ENCODE measurements at places on chromosomes 5 and 9.

- no peak for DNase-seq
- no peaks in the 10 kb centered on the region for H3K27me3 ChIP-seq
- no peaks in the 10 kb centered on the region for H3K36me3 ChIP-seq
- H3K4me1 ChIP-seq: no peaks in the 10 kb centered on the region
- no peak overlapping the region for H3K27ac ChIP-seq
- H3K4me3 ChIP-seq: no peak overlapping the region
Observed at GRCh38 chr5:359301-359897, 37.9 kb downstream of the AHRR start.

- H3K27me3 ChIP-seq: peaks cover 8% of the 10 kb centered on the region
- H3K36me3 ChIP-seq: no peaks in the 10 kb centered on the region
- H3K4me3 ChIP-seq: no peak overlapping the region
Observed at GRCh38 chr5:73160239-73160671, 12.7 kb upstream of the TMEM174 start.

DNA sequence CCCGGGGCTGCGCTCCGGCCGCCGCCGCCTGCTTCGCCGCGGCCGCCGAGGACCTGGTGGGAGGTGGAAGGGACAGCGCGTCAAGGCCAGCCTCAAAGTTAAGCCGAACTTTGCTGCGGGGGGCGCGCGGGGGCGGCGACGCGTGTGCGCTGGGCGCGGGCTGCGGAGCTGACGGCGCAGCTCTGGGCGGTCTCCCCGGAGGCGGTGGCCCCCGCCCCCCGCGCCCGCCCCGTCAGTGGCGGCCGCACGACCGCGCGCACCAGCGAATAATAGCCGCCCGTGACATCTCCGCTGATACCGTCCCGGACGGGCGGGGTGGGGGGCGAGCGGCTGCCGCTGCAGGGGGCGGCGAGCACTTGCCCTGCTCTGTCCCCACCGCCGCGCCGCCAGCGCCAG is 579 bp upstream of the FAM78A start:
- H3K4me3 ChIP-seq: peak overlapping the region; percentile 74
- no peak for DNase-seq
- no peaks in the 10 kb centered on the region for H3K4me1 ChIP-seq
- H3K27me3 ChIP-seq: peaks cover 70% of the 10 kb centered on the region
- no peaks in the 10 kb centered on the region for H3K36me3 ChIP-seq

GRCh38 chr9:126702151-126703001 is 88.6 kb downstream of the LMX1B start:
- peaks cover 74% of the 10 kb centered on the region for H3K27me3 ChIP-seq
- peaks cover 10% of the 10 kb centered on the region for H3K4me1 ChIP-seq
- no peak overlapping the region for H3K27ac ChIP-seq
- H3K4me3 ChIP-seq: no peak overlapping the region
- peak; percentile 9 for DNase-seq

DNA sequence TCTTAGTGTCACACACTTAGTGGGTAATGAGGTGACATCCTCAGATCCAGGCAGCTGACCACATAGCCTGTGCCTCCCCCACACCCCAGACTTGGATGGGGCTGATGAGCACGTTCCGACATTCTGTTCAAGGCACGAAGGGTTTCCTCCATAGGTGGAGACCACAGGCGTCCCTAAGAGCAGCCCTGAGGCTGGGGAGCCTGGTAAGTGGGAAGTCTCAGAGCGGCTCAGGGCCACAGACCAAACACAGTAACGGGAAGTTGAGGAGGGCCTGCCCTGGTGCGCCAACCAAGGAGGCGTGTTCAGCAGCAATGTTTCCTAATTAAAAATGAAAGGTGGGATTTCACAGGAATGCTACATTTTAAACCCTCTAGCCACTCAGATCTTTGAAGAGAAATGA is 102.3 kb upstream of the PHYKPL start:
- H3K27me3 ChIP-seq: peaks cover 24% of the 10 kb centered on the region
- no peak overlapping the region for H3K27ac ChIP-seq
- H3K36me3 ChIP-seq: no peaks in the 10 kb centered on the region
- H3K4me1 ChIP-seq: no peaks in the 10 kb centered on the region

- H3K36me3 ChIP-seq: peaks cover 17% of the 10 kb centered on the region
- H3K27me3 ChIP-seq: no peaks in the 10 kb centered on the region
- H3K4me1 ChIP-seq: no peaks in the 10 kb centered on the region
- no peak overlapping the region for H3K4me3 ChIP-seq
Observed at GRCh38 chr5:143016777-143017516, 246.8 kb downstream of the ARHGAP26 start.

DNA sequence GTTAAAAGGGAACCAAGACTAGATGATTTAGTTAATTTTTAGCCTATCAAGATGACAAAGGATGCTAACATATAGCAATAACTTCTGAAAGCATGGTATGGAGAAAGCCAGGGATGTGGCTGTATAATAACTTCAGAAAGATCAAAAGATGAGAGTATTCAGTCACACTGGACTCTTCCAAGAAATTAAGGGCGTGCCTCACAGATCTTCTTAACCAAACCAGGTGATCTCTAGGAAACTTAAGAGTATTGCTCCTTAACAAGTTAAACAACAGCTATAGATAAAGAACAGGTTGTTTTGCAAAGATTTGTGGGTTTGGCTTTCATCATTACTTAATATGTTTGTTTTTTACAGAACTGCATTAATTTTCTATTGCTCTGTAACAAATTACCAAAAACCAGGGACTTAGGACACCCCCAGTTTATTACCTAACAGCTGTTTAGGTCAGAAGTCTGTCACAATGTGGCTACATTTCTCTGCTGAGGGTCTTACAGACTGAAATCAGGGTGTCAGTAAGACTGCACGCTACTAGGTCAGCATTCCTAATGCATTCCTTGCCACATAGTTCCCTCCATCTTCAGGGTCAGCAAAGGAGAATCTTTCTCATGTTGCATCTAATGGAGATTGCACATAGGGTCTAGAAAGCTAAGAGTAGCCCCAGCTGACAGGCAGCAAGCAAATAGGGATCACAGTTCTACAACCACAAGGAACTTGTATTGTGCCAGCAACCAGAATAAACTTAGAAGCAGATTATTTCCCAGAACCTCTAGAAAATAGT is 113.8 kb downstream of the WDR70 start:
- no peak overlapping the region for H3K27ac ChIP-seq
- no peaks in the 10 kb centered on the region for H3K27me3 ChIP-seq
- H3K4me1 ChIP-seq: peaks cover 5% of the 10 kb centered on the region
- DNase-seq: no peak

DNA sequence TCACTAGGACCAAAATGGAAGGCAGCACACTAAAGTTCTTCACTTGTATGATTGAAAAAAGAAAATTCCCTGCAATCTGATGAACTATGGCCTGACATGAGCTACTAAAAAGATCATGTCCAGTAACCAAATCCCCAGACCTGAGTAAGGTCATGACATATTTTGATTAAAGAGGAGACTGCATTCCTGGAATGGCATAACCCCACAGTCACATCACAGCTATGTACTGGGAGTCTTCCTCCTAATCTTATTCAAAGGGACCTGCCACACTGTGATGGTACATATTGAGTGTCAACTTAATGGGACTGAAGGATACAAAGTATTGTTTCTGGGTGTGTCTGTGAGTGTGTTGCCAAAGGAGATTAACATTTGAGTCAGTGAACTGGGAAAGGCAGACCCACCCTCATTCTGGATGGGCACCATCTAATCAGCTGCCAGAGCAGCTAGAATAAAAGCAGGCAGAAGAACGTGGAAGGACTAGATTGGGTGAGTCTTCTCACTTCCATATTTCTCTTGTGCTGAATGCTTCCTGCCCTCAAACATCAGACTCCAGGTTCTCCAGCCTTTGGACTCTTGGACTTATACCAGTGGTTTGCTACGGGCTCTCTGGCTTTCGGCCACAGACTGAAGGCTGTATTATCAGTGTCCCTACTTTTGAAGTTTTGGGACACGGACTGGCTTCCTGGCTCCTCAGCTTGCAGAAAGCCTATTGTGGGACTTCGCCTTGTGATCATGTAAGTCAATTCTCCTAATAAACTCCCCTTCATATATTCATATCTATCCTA is 345.0 kb downstream of the TMEM38B start:
- no peak overlapping the region for H3K27ac ChIP-seq
- H3K4me3 ChIP-seq: no peak overlapping the region
- no peaks in the 10 kb centered on the region for H3K4me1 ChIP-seq
- no peak for DNase-seq

- DNase-seq: no peak
- no peak overlapping the region for H3K27ac ChIP-seq
- H3K36me3 ChIP-seq: no peaks in the 10 kb centered on the region
- no peaks in the 10 kb centered on the region for H3K27me3 ChIP-seq
Observed at GRCh38 chr9:33762343-33762742, 33.0 kb upstream of the PRSS3 start.

DNA sequence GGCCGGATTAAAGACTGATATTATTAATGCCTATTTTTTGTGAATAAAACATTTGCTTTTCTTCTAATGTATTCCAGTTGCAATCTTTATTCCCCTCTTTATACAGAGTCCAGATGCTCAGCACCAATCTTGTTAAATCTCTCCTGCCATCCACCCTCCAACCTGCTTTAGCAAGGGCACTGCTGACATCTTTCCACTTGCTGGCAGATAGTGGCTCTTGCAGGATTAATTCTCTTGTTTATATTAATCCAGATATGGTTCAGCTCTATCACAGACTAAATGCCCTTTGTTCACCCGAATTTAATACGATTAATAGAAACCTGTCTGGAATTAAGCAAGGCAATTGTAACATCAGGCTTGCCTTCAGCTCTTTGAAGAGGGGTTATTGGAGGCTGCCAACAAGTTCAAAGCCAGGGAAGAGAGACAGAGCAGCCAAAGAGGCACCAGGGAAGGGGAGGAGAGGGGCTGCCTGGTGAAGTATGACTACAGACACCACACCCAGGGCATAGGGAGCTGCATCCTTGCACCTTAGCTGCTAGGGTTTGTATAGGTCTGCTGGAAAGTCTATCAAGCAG is 236.2 kb downstream of the SAXO1 start:
- H3K36me3 ChIP-seq: no peaks in the 10 kb centered on the region
- no peaks in the 10 kb centered on the region for H3K4me1 ChIP-seq

DNA sequence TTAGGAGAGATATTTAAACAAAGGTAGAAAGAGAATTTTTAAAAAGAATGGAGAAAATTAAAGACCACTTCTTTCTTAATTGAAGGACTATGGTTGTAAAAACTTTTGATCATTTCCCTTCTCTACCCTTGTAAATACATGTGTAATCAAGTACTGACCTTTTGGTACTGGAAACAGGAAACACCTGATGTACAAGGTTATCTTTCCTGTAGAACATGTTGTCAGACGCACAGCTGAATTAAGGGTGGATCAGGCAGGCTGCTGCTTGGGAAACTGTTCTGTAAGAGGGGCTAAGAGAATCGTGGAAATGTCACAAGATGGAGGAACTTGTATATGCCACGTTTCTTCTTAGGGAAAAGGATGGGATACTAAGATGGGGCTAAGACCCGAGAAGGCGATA is 341.6 kb downstream of the ZNF608 start:
- H3K27me3 ChIP-seq: no peaks in the 10 kb centered on the region
- H3K27ac ChIP-seq: no peak overlapping the region
- H3K4me1 ChIP-seq: peaks cover 14% of the 10 kb centered on the region
- no peaks in the 10 kb centered on the region for H3K36me3 ChIP-seq

GRCh38 chr5:134537297-134537696 is 11.8 kb downstream of the JADE2 start:
- H3K36me3 ChIP-seq: peaks cover 57% of the 10 kb centered on the region
- no peak overlapping the region for H3K4me3 ChIP-seq
- no peaks in the 10 kb centered on the region for H3K27me3 ChIP-seq

DNA sequence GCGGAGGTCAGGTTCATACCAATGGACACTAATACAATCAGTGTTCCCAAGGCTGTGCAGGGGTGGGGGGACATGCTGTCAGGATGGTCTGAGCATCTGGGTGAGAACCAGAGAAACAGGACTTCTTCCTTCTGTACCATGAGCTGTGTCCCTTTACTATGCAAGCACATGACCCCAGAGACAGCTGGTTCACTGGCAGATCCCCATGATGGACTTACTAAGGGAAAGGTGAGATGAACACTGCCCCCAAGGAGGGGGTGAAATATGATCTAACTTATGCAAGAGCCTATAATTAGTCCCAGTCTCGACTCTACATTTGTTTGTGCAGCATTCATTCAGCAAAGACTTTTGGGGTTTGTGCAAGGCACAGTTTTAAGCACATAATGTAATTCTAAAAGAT is 91.4 kb downstream of the LIFR start:
- no peak for DNase-seq
- H3K27ac ChIP-seq: peak overlapping the region; percentile 78
- H3K4me1 ChIP-seq: peaks cover 65% of the 10 kb centered on the region

- no peak for DNase-seq
- no peaks in the 10 kb centered on the region for H3K27me3 ChIP-seq
- H3K36me3 ChIP-seq: no peaks in the 10 kb centered on the region
- no peaks in the 10 kb centered on the region for H3K4me1 ChIP-seq
Observed at GRCh38 chr5:163964671-163965070, 459.3 kb downstream of the MAT2B start.

GRCh38 chr9:78288214-78288892 is 8.6 kb upstream of the PSAT1 start:
- H3K36me3 ChIP-seq: no peaks in the 10 kb centered on the region
- no peak overlapping the region for H3K27ac ChIP-seq
- no peaks in the 10 kb centered on the region for H3K4me1 ChIP-seq

DNA sequence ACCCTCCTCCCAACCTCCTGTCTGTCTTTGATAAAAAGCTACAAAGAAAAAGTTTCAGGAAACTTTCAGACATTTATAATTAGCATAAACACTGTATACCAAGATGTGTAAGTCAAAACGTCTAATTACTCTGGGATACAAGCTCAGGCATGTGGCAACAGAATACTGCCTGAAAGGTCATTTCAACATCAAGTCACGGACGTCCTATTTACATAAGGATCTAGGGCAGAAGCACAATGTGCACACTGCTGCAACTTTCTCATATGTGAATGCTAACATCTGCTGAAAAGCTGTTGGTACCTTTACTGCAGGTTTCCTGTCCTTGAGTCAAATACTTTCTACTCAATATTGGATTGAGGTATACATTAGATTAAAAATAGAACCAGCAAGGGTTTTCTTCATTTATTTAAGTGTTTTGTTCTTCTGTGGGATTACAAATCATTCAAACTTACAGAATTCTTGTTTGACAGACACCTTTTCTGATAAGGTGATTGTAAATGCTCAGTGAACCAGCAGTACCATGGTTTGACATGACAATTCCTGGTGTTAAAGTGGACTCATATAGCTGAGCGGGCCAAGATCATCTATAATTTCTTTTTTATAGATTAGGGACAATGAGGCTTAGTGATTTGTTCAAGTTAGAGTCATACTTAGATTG is 36.8 kb downstream of the ELL2 start:
- peaks cover 94% of the 10 kb centered on the region for H3K4me1 ChIP-seq
- no peak overlapping the region for H3K4me3 ChIP-seq
- no peak for DNase-seq

- H3K4me1 ChIP-seq: no peaks in the 10 kb centered on the region
- H3K27me3 ChIP-seq: no peaks in the 10 kb centered on the region
- H3K27ac ChIP-seq: no peak overlapping the region
- no peak overlapping the region for H3K4me3 ChIP-seq
- H3K36me3 ChIP-seq: no peaks in the 10 kb centered on the region
Observed at GRCh38 chr5:9698841-9699240, 68.7 kb upstream of the TAS2R1 start.

- H3K27ac ChIP-seq: peak overlapping the region; percentile 94
- H3K4me1 ChIP-seq: no peaks in the 10 kb centered on the region
- H3K27me3 ChIP-seq: no peaks in the 10 kb centered on the region
- H3K36me3 ChIP-seq: no peaks in the 10 kb centered on the region
Observed at GRCh38 chr9:132945186-132946130, 1.0 kb upstream of the TSC1 start.

Data from tibial artery (tissue), 4 donors.